ENCODE measurements at places on chromosomes 5 and 9.

DNA sequence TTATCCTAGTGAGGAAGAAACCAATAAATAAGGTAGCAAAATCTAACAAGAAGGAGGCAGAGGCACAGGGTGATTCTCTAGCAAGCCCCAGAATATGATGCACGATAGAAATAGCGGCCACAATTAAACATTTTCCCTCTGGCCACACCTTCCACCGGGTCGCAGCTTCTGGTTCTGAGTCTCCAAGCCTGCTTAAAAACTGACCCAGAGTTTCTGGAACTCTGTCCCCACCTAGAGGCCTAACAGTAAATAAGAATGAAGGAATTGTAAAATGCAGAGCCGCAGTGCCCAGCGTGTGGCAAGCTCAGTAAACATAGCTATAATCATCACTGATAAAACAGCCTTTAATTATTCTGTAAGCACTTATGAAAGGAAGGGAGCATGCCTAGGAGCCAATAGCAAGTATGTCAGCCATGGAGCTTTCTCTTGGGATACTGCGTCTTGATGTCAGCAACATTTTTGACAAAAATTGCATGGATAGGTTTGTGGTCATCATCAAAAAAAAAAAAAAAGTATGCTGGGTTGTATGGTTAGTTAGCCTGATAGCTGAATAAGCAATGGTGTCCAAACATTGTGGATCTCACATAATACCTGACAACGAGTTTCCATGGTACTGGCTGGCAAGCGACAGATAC lies 465.5 kb downstream of the DNAH5 start:
- DNase-seq = peak; percentile 19

DNA sequence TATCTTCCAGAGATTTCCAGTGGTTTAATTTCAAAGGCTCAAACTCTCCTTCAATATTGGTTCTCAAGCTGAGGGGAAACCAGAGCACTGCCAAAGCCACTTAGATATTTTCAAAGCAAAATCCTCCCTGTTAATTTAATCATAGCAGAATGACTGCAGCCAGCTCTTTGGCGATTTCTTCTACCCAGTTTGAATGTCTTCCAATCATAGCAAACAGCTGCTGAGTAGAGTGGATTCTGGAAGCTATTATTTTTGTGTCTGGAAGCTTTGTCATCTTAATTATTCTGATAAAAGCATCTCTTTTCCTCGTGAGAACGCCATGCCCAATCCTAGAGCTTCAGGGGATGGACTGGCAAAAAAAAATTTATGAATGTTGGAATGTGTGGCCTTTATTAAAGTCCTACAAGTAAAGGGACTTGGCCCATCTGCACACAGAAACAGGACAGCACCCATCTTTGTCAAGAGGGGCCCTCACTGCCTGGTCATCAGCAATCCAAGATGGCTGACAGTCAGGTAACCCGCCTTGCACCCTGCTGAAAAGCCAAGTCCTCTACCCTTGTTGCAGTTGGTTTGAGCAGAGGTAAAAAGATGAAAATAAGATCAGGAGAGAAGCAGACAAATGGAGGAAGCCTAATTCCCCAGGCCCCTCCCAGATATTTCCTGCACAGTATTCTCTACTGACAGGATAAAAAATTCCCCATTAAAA lies 125.1 kb downstream of the SUSD1 start:
- no peak for DNase-seq

GRCh38 chr9:87305151-87305550 lies 192.5 kb upstream of the DAPK1 start:
- DNase-seq = no peak

GRCh38 chr5:78983601-78984438 lies 1.3 kb downstream of the ARSB start:
- peak; percentile 17 for DNase-seq

GRCh38 chr9:33623658-33624586 lies 99.9 kb downstream of the ANKRD18B start:
- peak; percentile 57 for DNase-seq

DNA sequence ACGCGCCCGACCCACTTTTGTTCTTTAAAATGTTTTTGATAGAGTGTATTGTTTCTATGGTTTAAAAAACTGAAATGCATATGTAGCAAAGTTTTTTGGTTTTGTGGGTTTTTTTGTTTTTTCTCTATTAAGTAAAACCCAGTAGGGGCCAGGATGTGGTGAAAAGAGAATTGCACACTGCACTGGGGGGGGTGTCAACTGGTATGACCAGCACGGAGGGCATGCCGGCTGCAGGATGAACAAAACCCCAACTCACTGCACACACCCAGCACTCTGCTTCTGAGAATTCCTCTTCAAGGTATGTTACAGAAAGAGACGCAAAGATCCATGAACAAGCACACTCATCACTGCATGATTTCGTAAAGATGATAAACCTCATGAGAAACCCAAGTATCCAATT lies 75.0 kb downstream of the STK10 start:
- no peak for DNase-seq

DNA sequence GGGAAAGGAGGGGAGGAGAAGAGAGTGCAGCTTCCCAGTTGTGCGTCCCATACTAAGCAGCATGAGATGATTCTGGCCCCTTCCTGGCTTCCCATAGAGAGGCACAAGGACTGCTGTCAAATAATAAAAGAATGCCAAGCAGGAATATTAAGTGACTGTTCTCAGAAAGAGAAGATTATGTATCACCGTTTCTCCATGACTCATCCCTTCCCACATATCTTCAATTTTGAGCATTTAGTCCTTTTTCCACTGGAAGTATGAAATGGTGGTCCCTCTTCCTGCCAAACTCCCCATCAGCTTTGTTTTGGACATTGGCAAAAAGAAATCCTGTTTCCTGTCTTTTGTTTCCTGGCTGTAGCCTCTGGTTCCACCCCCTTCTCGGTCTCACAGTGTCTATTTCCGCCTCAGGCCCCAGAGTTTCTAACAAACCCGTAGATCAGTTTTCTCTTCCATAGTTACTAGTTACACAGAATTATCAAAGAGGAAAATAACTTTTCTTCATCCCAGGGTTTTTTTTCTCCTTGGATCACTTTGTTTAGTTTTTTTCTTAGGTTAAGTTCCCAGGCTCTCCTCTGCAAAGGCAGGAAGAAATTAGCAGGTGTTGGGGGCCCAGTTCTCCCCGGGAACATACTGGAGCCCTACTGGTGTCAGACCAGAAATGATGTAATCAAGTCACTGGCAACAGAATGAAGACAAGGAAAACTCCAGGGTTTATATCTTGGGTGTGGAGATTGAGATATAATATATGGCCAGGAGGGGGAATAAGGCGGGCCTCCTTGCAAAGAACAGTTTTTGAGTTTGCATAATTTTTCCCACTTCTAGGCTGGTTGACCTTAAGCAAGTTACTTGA lies 26.4 kb upstream of the ARHGAP26 start:
- DNase-seq = no peak

DNA sequence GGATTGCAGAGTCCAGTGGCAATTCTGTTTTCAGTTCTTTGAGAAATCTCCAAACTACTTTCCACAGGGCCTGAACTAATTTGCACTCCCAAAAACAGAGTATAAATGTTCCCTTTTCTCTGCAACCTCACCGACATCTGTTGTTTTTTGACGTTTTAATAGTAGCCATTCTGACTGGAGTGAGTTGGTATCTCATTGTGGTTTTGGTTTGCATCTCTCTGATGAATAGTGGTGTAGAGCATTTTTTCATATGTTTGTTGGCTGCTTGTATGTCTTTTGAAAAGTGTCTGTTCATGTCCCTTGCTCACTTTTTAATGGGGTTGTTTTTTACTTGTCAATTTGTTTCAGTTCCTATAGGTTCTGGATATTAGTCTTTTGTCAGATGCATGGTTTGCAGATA lies 72.6 kb downstream of the PALM2AKAP2 start:
- DNase-seq = no peak

- DNase-seq = no peak
Measured at GRCh38 chr5:66666778-66667177, 70.6 kb downstream of the MAST4 start.

GRCh38 chr5:151051066-151051930 lies 29.5 kb downstream of the TNIP1 start:
- DNase-seq = peak; percentile 74

DNA sequence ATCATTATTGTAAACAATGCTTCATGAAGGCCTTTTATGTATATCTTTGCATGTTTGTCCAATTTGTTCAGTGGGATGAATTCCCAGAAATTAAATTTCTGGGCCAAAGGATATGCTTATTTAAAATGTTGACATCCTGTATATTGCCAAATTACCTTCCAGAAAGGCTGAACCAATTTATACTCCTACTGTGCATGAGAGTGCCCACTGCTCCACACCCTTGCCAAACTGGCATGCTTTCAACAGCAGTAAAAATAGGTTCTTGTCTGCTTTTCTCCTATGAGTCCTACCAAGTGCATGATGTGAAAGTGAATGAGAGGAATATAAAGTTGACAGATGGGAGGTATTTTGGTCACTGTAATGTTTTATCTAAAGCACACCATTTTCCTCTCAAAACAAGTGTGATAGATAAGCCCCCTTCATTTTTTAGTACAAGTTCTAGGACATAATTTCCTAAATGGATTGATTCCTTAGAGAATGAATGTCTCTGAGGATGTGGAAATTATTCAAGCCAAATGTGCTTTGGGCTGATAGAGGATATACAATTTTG lies 70.5 kb upstream of the ERBIN start:
- DNase-seq = no peak

DNA sequence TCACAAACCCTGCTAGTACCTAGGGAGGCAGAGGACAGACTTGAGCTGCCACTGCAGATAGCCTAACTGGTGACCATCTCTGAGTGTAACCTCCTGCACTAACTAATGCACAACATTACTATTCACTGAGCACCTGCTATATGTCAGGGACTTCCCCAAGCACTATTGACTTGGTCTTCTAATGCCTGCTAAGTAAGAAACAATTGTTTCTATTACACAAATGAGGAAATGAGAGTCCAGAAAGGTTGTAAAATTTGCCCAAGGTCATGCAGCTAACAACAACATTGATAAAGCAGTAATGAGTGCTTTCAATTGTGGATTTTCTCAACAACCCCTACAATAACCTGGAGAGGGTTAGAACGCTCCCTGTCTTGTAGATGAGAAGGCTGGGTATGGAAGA lies 183.7 kb downstream of the ZNF462 start:
- no peak for DNase-seq

- no peak for DNase-seq
Measured at GRCh38 chr9:136720251-136720897, 8.0 kb downstream of the DIPK1B start.

DNA sequence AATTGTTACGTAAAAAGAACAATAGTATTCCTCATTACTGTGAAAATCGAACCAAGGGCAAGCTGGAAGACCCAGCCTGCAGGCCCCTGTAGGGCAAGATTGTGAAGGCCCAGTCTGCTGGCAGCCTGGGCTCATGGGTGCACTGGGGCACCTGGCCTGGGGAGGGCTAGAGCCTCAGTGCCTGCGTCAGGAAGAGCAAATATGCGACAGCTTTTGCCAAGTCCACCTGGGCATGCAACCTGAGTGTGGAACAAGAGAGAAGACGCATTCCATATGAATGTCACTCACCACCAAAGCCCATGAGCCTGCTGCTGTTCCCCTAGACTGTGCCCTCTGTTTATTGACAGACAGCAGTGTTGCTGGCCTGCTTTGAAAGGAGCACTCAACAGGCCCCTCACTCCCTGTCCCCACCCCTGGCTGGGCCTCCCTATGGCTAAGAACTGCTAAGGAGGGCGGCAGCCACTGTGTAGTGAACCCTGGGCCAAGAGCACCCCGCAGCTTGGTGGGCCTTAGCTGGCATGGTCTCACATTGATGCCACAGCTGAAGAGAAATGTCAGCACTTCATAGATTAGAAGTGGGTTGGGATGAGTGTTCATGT lies 28.2 kb downstream of the PSD2 start:
- DNase-seq = no peak

GRCh38 chr9:137302449-137303150 lies 529 bp upstream of the NRARP start:
- DNase-seq = peak; percentile 69

DNA sequence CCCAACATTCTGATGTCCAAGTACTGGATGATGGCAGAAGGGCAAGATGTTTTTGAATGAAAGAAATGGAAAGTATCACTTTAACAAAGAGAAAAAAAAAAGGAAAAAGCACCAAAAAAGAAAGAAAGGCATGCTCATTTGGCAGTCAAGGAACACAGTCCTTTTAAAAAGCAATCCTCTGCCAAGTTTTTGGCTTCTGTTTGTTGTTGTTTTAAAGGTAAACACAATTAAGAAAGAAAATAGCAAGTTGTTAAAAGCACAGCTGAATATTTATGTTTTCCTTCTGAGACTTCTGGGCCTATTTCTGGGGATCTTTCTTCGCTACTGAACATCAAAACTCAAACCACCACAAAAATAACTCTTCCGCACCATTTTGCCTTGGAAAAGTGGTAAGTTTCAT lies 162.1 kb downstream of the TRPM3 start:
- no peak for DNase-seq

DNA sequence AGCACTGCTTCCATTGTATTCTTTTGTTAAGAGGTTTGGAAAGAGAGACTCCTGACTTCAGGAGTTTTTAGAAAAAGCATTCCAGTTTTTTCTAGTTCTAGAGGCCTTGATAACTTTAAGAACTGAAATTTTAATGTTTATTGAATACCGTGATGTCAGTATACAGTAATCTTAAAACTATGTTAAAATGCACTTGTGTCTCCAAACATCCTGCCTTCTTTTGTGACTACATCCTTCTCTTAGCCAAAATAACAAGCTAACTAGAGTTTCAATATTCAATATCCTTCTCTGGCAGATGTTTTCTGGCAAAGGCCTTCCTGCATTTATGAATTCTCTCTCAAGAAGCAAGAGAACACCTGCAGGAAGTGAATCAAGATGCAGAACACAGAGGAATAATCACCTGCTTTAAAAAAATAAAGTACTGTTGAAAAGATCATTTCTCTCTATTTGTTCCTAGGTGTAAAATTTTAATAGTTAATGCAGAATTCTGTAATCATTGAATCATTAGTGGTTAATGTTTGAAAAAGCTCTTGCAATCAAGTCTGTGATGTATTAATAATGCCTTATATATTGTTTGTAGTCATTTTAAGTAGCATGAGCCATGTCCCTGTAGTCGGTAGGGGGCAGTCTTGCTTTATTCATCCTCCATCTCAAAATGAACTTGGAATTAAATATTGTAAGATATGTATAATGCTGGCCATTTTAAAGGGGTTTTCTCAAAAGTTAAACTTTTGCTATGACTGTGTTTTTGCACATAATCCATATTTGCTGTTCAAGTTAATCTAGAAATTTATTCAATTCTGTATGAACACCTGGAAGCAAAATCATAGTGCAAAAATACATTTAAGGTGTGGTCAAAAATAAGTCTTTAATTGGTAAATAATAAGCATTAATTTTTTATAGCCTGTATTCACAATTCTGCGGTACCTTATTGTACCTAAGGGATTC lies 43.1 kb downstream of the NDFIP1 start:
- DNase-seq = peak; percentile 30

- DNase-seq = no peak
Measured at GRCh38 chr5:137932800-137933199, 43.5 kb downstream of the PKD2L2 start.

GRCh38 chr9:123680352-123680751 lies 249.6 kb downstream of the DENND1A start:
- no peak for DNase-seq

Data from Caki2 (cell line).